ENCODE measurements at places on chromosomes 4 and X.

GRCh38 chr4:87698394-87698793 lies 48.3 kb downstream of the DMP1 start:
- DNase-seq = no peak

DNA sequence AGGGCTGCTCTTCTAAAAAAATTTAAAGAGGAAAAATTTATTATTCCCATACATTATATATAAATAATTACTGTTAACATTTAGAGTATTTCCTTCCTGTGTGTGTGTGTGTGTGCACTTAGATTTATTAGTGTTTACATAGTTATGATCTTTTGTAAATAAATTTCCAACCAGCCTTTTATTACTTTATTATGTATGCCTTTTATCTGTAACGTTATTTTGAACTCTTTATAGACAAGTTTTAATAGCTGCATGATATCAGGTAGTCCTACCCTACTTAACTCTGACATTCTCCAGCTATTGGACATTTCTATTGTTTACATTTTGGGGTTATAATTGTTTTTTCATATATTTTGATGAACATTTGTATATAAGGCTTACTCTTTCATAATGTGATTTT lies 8.8 kb downstream of the THAP9 start:
- DNase-seq = no peak

DNA sequence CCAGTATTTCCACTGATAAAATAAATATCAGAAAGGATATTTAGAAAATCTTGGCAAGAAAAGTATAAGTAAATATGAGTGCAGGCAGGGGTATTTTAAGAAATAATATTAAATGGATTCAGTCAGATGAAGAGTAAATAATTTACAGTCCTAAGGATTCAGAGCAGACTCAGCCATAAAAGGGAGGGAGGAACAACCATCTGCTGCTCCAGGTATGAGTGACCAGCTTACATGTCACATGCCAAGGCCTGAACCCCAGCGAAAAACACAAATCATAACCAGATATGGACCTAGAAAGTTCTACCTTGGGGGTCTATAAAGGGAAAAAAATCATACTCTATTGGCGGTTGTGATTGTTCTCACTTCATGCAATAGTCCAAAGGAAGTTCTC lies 166.8 kb downstream of the COL4A6 start:
- no peak for DNase-seq

GRCh38 chrX:19889582-19890342 lies 2.4 kb upstream of the SH3KBP1 start:
- peak; percentile 12 for DNase-seq

- DNase-seq = no peak
These were observed 28.3 kb downstream of the SEC24D start for GRCh38 chr4:118807659-118808058.

GRCh38 chr4:184188443-184189400 lies 29.0 kb downstream of the ENPP6 start:
- DNase-seq = no peak

- DNase-seq = no peak
These were observed 313.2 kb downstream of the ANTXR2 start for GRCh38 chr4:79759793-79760192.

DNA sequence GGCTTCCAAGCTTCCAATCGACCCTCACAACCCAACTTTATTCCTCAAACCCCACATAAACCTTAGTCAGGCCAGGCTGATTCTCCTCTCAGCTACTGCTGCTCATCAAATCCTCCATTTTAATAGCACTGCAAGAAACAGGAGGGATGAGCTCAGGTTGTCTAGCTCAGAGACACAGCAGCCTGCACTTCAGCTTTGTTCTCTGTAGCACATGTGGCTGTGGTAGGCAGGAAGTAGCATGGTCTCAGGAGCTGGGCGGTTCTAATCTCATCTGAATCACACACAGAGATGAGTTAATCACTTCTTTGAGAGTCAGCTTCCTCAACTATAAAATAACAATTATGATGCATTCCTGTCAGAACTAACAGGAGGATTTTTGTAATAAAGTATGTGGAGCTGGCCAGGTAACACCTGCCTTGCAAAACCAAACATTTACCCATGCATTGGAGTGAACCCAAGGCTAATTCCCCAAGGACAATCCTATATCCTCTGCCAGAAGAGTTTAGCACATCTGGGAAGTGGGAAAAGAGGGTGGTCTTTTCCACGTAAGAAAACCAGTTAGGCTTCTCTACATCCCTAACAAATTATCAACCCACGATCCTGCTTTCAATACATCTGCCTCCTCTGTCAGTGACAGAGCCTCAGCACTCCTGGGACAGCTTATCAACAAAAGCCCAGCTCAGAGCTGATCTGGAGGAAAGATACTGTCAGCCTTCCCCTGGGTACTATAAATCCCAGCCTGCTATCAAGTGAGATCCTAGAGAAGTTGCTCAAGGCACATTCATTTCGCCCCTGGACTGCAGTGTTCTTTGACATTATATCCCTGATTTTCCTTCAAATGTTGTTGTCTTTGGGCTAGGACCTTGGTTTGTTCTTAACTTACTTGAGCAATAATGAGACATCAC lies 32.8 kb downstream of the ELOVL6 start:
- DNase-seq = peak; percentile 30

GRCh38 chrX:149259241-149259640 lies 245.9 kb downstream of the IDS start:
- DNase-seq = no peak
